ENCODE measurements at places on chromosomes 12 and 14.

DNA sequence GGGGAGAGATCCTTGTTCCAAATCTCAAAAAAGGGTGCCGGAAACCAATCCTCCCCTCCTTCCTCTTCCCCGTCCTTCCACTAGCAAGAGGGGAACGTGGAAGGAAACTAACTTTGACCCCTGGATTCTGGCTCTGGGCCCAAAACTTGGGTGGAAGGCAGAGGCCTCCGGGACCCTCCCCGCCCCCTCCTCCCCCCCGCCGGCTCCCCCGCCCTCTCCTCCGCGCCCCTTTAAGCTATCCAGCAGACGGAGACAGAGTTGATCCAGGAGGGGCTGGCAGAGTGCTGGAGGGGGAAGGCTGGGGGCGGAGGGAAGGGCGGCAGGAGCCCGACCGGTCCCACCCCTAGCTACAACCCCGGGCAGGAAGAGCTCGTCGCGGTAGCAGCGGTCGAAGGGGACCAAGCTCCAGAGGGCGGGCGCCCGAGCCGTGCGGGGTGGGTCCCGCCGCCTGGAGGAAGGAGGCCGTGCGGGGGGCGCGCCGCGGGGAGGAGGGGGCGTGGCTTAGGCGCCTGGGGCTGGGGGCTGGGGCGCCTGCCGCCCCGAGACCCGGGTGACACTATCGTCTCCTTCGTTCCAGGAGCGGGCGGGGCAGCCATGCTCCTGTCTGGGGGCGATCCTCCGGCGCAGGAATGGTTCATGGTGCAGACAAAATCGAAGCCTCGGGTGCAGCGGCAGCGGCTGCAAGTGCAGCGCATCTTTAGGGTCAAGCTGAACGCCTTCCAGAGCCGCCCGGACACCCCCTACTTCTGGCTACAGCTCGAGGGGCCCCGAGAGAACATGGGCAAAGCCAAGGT, at the start of gene NYNRIN:
NYNRIN (plus strand) TSS at position 351 of the 794 bp plus-strand sequence; CDS start at position 595, 244 bp downstream.
- no peaks in the 10 kb centered on the region for H3K27me3 ChIP-seq
- peak; percentile 85 for ATAC-seq

- H3K4me3 ChIP-seq, result no peak overlapping the region
- no peak overlapping the region for H3K27ac ChIP-seq
- peaks cover 6% of the 10 kb centered on the region for H3K4me1 ChIP-seq
- peak; percentile 69 for ATAC-seq
- H3K27me3 ChIP-seq, result no peaks in the 10 kb centered on the region
- H3K36me3 ChIP-seq, result no peaks in the 10 kb centered on the region
These were observed 23.9 kb downstream of the SCAF11 start for GRCh38 chr12:45966486-45966885.

- ATAC-seq, result peak; percentile 41
- no peak overlapping the region for H3K27ac ChIP-seq
- H3K4me3 ChIP-seq, result no peak overlapping the region
- no peaks in the 10 kb centered on the region for H3K36me3 ChIP-seq
- H3K4me1 ChIP-seq, result no peaks in the 10 kb centered on the region
- no peaks in the 10 kb centered on the region for H3K27me3 ChIP-seq
These were observed 105.2 kb upstream of the RESF1 start for GRCh38 chr12:31853977-31854376.

DNA sequence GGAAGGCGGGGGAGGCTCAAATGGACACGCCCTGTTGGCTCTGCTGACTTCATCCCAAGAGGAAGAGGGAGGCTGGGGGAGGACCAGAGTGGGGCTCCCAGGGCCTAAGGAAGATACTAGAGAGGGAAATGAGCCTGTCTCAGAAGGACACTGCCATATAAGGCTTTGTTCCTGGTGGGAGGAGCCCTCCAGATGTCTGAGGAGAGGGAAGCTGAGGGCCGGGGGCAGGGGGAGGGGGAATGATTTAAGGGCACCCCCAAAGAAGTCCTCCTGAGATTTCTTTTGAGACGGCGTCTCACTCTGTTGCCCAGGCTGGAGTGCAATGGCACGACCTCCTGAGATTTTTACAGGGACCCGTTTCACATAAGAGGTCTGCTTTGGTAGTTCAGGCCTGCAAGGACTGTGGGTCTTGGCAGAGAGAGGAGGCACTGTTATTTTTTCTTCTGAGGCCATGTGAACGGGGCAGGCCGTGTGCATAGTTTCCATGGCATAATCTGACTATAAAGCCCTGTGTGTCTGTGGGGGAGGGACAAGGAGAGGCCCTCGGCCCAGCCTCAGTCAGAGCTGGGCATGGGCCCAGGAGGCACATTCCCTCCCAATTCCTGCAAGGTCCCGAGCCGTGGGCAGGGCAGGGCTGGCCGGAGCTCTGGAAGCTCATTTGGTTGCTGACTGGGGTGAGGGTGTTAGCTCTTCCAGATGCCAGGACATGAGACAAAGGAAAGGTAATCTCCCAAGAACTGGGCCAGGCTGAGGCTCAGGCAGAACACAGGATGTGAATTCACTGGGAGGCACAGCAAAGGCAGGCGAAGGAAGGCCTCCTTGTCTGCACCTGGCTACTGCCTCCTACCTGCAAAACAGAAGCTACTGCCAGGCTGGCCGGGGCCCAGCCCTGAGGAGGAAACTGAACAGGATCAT, 22.2 kb upstream of the PLEKHG3 start:
- no peaks in the 10 kb centered on the region for H3K27me3 ChIP-seq
- H3K36me3 ChIP-seq, result no peaks in the 10 kb centered on the region
- peak overlapping the region; percentile 80 for H3K27ac ChIP-seq
- ATAC-seq, result peak; percentile 91
- H3K4me3 ChIP-seq, result no peak overlapping the region
- H3K4me1 ChIP-seq, result peaks cover 48% of the 10 kb centered on the region

GRCh38 chr12:9237286-9237685, 29.1 kb upstream of the PZP start:
- H3K4me1 ChIP-seq, result no peaks in the 10 kb centered on the region
- H3K36me3 ChIP-seq, result no peaks in the 10 kb centered on the region
- H3K4me3 ChIP-seq, result no peak overlapping the region
- no peak overlapping the region for H3K27ac ChIP-seq
- ATAC-seq, result no peak
- H3K27me3 ChIP-seq, result no peaks in the 10 kb centered on the region

- H3K4me3 ChIP-seq, result no peak overlapping the region
- no peak for ATAC-seq
- peaks cover 100% of the 10 kb centered on the region for H3K27me3 ChIP-seq
- no peak overlapping the region for H3K27ac ChIP-seq
These were observed 1.6 kb upstream of the HOXC12 start for GRCh38 chr12:53952871-53953734.

GRCh38 chr14:67987606-67988005, 168.0 kb downstream of the RAD51B start:
- H3K27ac ChIP-seq, result peak overlapping the region; percentile 55
- H3K4me1 ChIP-seq, result no peaks in the 10 kb centered on the region
- H3K36me3 ChIP-seq, result no peaks in the 10 kb centered on the region
- no peak overlapping the region for H3K4me3 ChIP-seq
- ATAC-seq, result no peak

DNA sequence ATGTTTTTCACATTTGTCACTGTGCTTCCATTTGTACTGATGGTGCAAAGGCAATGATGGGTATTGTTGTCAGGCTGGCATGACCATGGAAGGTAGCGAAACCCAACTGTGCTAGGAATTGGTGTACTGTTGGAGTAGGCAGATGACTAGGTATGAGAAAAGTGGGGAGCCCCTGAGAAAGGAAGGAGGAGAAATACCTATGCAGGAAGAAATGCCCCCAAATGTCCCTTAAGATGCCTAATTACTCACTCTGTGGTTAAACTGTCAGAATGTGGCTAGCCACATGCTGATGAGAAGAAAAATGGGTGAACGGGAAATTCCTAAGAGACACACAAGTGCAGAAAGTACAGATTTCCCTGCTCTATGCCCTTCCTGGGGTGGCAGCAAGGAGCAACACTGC, 339.1 kb downstream of the TMEM132D start:
- peaks cover 9% of the 10 kb centered on the region for H3K27me3 ChIP-seq
- H3K4me1 ChIP-seq, result no peaks in the 10 kb centered on the region
- no peak overlapping the region for H3K4me3 ChIP-seq
- ATAC-seq, result no peak

GRCh38 chr14:34179727-34180126, 228.9 kb upstream of the EGLN3 start:
- no peaks in the 10 kb centered on the region for H3K4me1 ChIP-seq
- H3K27me3 ChIP-seq, result no peaks in the 10 kb centered on the region
- no peak for ATAC-seq
- no peak overlapping the region for H3K27ac ChIP-seq

DNA sequence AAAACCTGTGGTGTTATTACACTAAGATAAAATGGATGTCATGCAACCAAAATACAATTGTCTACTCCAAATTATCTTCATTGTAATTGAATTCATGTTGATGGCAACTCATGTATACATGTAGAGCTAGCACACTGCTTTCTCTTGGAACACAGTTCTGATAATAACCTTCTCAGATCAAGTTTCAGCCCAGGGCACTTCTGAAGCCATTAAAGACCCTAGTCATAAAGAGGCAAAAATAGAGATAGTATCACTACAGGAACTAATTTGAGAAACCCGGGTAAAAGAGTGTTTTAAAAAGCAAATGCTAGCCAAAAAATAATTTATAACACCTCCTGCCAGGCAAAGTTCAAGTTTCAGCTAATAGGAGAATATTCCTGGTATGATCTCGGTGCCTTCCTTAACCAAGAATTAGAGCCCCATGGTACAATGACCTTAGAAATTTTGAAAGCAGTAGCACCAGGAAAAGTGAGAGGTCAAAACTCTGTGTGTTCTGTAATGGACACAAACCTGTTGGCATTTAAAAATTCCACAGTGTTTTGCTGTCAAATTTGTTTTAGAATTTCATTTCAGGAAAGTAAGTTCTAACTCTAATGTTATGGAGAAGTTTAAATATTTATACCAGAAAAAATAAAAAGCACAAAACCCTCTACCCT, 105.0 kb upstream of the FRMD6 start:
- H3K36me3 ChIP-seq, result no peaks in the 10 kb centered on the region
- H3K4me1 ChIP-seq, result peaks cover 7% of the 10 kb centered on the region
- no peak overlapping the region for H3K4me3 ChIP-seq
- H3K27ac ChIP-seq, result peak overlapping the region; percentile 80

GRCh38 chr12:118035190-118036041, 18.9 kb downstream of the RFC5 start:
- H3K4me3 ChIP-seq, result no peak overlapping the region
- H3K36me3 ChIP-seq, result no peaks in the 10 kb centered on the region
- peaks cover 13% of the 10 kb centered on the region for H3K4me1 ChIP-seq
- peak overlapping the region; percentile 16 for H3K27ac ChIP-seq
- ATAC-seq, result peak; percentile 13

GRCh38 chr12:97748298-97748697, 285.7 kb downstream of the RMST start:
- no peak overlapping the region for H3K4me3 ChIP-seq
- no peaks in the 10 kb centered on the region for H3K27me3 ChIP-seq
- peak; percentile 28 for ATAC-seq
- H3K27ac ChIP-seq, result no peak overlapping the region

- ATAC-seq, result no peak
- H3K27ac ChIP-seq, result no peak overlapping the region
- H3K4me1 ChIP-seq, result peaks cover 6% of the 10 kb centered on the region
These were observed 28.1 kb downstream of the TTC6 start for GRCh38 chr14:37623426-37623951.

GRCh38 chr14:27006570-27006969, 408.7 kb upstream of the NOVA1 start:
- no peaks in the 10 kb centered on the region for H3K4me1 ChIP-seq
- H3K36me3 ChIP-seq, result no peaks in the 10 kb centered on the region
- no peaks in the 10 kb centered on the region for H3K27me3 ChIP-seq
- ATAC-seq, result no peak

Measured in gastroesophageal sphincter (tissue), 4 donors.